ENCODE measurements at places on chromosomes 7 and 10.

DNA sequence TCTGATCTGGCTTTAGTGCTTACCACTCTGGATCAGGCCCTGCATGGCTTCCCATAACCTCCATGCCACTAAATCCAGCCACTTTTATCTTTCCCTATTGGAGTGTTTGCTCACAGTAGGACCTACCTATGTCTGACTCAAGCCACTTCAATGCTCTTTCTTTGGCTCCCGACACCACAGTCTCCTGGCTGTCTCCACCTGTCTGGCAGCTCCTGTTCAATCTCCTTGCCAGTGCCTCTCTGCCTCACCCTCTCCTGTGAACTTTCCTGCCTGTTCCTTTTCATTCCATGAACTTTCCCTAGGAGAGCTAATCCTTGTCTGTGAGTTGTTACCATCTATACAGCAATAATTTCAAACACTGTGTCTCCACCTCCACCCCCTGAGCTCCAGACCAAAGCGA, 82.6 kb upstream of the UCN3 start:
- no peak for DNase-seq

DNA sequence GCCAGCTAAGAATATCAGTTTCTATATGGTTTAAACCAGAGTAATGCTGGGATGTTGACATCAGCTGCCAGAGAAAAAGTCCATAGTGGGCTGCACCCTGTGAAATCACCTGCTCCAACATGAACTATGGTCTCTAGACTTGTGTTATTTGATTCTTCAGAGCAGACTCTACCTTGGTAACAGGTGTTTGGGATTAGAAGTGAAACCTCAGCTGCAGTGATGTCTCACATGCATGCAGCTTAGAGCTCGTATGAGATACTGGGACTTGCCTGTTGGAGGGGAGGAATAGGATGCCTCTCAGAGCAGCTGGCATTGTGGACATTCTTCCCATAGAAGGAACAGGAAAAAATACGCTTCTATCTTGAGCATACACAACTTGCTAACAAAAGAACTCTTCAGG, 287.1 kb upstream of the CSTF2T start:
- no peak for DNase-seq

DNA sequence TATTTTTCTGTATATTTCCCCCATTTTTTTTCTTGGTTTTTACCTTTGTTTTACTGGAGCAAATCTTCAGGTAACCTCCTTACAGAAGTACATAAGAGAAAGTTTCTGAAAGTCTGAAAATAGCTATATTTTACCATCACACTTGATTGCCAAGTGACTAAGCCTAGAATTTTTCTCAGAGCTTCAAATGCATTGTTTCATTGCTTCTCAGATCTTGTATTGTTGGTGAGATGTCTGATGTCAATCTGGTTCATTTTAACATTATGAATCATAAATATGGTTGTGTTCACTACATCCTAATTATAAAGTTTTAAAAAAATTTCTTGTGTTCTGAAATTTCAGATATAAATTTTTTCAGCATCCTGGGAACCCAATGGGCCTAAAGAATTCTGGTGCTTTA, 228.2 kb downstream of the AHR start:
- no peak for DNase-seq

GRCh38 chr7:98284335-98285036, 3.0 kb downstream of the BRI3 start:
- DNase-seq: peak; percentile 90

- DNase-seq: no peak
These were observed 26.3 kb downstream of the ENTPD7 start for GRCh38 chr10:99685597-99685967.

DNA sequence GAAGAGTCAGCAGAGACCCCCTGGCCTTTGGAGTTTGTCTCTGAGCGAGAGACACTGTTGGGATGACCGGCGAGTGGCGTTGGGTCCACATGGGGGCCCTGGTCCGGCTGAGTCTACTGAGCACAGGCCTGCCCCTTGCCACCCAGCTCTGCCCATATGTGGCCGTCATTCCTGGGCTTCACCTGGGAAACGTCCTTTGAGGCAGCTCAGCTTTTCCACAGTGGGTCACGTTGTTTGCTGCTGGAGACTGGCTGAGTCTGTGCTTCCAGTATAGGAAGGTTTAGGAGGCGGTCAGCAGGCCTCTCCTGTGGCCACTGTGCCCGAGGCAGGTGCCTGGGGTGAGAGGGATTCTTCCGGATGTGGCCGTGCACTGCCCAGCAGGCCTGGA, 17.1 kb downstream of the ADAM8 start:
- DNase-seq: no peak

DNA sequence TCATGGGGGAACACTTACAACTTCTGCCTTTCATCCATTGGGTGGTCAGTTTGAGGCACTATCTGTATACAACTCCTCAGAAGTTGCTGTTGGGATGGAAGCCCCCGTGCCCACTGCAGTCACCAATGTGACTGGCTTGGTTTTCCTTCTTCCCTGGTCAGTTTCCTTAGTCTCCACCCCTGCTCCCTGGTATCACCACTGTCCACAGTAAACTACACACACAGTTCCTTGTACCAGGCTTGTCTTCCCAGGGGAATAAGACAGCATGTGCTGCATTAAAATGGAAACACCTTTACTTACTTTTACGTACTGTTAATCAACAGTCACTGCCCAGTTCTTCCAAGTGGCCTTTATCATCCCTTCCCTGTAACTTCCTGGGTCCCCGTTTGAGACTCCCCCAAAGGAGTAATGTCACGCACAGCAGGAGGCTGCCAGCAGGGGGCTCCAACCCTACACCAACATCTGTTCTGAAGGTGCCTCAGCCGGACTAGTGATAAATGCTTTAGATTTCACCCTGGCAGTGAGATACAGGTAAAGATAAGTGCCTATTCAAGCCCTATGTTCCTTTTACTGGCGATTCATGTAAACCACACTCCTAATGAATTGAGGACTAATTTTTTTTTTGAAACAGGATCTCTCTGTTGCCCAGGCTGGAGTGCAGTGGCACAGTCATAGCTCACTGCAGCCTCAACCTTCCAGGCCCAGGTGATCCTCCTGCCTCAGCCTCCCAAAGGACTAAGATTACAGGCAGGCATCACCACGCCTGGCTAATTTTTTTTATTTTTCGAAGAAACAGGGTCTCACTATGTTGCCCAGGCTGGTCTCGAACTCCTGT, 45.3 kb upstream of the PIK3AP1 start:
- DNase-seq: peak; percentile 54

- DNase-seq: no peak
These were observed 50.2 kb downstream of the PDIA4 start for GRCh38 chr7:148978091-148978490.

GRCh38 chr10:131977323-131978096, 4.2 kb downstream of the BNIP3 start:
- no peak for DNase-seq

All from hepatic stellate cell (primary cell).